Stimulated activated CD8-positive, alpha-beta memory T cell treated with anti-CD3 and anti-CD28 coated beads, Interleukin-12 subunit alpha, Interleukin-12 subunit beta, amount 100 ng/mL, for 4 hours (primary cell): ENCODE measurements at places on chromosomes 3 and 15.

DNA sequence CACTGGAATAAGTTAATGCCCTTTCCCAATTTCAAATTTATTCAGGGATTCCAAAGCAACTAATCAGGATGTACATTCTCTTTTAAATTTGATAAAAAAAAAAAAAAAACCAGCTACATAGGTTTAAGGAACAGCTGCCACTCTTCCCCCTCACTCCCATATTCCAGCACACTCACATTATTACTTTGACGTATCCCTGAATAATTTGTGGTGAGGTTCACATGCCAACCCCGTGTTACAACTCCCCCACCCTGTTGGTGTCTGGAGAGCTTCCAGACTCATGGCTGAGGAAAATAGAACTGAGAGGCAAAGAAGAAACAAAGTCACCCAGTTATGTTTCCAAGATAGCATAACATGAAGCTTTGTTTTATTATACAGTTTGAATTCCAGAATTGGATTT, 300.5 kb upstream of the MME start:
- DNase-seq: no peak

DNA sequence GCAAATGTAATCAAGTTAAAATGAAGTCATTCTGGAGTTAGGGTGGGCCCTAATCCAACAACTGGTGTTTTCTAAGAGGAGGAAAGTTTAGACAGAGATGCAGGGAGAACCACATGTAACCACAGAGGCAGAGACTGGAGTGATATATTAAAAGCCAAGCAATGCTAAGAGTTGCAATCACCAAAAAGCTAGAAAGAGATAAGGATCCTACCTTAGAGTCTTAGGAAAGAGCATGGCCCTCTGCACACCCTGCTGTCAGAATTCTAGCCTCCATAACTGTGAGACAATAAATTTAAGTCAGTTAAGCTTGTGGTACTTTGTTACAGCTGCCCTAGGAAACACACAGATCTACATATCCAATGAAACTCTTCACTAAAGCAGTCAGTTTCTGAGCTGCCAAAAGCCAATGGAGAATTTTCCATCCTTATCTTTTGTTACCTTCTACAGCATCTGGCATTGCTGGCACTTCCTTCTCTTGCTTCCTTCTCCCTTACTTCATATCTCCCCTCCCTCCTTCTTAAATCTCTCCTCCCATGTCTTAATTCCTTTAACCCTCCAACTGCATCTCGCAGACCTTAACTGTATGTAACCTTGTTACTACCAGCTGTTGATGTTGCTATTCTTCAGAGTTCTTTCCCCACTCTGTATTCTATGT, 11.2 kb downstream of the DCBLD2 start:
- DNase-seq: no peak

- no peak for DNase-seq
These were observed 10.7 kb downstream of the CHST14 start for GRCh38 chr15:40481341-40482074.

- DNase-seq: no peak
These were observed 598.7 kb upstream of the TGFBR2 start for GRCh38 chr3:30007668-30008067.

- DNase-seq: no peak
These were observed 54.4 kb downstream of the LRRK1 start for GRCh38 chr15:100973351-100974111.

DNA sequence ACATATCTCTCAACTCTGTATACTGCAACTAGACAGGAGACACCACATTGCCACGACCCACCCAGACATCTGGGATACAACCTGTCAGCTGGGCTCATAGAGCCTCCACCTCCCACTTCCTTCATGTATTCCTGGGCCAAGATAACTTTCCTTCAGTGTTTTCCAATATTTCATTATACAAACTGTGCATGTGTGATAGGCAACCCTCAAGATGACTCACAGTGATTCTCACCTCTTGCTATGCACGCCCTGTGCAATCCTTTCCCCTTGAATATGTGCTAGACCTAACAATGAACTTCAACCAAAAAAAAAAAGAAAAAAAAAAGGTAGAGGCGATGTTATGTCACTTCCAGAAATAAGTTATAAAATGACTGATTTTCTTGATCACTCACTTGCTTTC, 138.0 kb upstream of the ALCAM start:
- DNase-seq: no peak

GRCh38 chr3:197027151-197027895, 2.3 kb downstream of the MELTF start:
- DNase-seq: no peak
